A549 treated with RU486 at 1 μM for 4 hours (cell line): ENCODE measurements at places on chromosomes 3 and 15. TPM values are rescaled to one million over a fixed set of nuclear protein-coding genes. Genes with fewer than 3 reads are reported as not detected.

The VGLL3 gene
- total RNA-seq = 2.4 to 8.8 TPM (median 7.3 TPM) in 5 replicates

The TEX55 gene
- total RNA-seq = not detected in 5 replicates

The TMEM207 gene
- total RNA-seq = not detected in 5 replicates

The HES1 gene
- 10.4 to 16.2 TPM (median 14.4 TPM) in 5 replicates for total RNA-seq
